ENCODE measurements at places on chromosomes 5 and 9. TPM values are rescaled to one million over a fixed set of nuclear protein-coding genes. Genes with fewer than 3 reads are reported as not detected.

Gene MYORG
- 5.6 TPM for total RNA-seq

GRCh38 chr9:85331626-85332025, 410.1 kb downstream of the AGTPBP1 start:
- no peaks in the 10 kb centered on the region for H3K36me3 ChIP-seq
- DNase-seq, result no peak
- H3K4me3 ChIP-seq, result no peak overlapping the region
- no peak overlapping the region for H3K27ac ChIP-seq
- H3K27me3 ChIP-seq, result no peaks in the 10 kb centered on the region

Gene ANXA2R
- total RNA-seq, result 0.20 TPM

DNA sequence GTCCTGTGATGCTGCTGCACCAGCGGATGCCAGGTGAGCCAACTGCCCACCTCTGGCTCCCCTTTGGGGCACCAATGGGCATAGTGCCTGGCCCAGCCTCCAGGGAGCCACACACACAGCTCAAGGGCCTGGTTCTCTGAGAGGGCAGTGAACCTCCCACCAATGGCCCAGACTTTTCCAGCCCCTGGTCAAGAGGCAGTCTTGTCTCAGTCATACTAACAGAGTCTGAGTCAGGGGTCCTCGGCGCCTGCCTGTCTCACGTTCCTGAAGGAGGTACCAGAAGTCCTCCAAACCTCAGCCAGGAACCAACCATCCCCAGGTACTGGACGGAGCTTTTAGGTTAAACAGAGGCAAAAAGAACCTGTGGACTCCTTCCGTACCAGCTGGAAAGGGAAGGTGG, 121.1 kb downstream of the C5orf15 start:
- no peaks in the 10 kb centered on the region for H3K4me1 ChIP-seq
- H3K27ac ChIP-seq, result no peak overlapping the region
- no peak overlapping the region for H3K4me3 ChIP-seq
- DNase-seq, result peak; percentile 10
- no peaks in the 10 kb centered on the region for H3K36me3 ChIP-seq

- H3K27me3 ChIP-seq, result no peaks in the 10 kb centered on the region
- H3K4me3 ChIP-seq, result no peak overlapping the region
- H3K4me1 ChIP-seq, result peaks cover 4% of the 10 kb centered on the region
- DNase-seq, result no peak
These were observed 138.4 kb upstream of the ABCA1 start for GRCh38 chr9:105066275-105066865.

GRCh38 chr5:151115272-151115905, 34.6 kb upstream of the TNIP1 start:
- H3K4me3 ChIP-seq, result no peak overlapping the region
- no peaks in the 10 kb centered on the region for H3K27me3 ChIP-seq
- no peak overlapping the region for H3K27ac ChIP-seq
- peaks cover 29% of the 10 kb centered on the region for H3K36me3 ChIP-seq
- no peaks in the 10 kb centered on the region for H3K4me1 ChIP-seq

Gene SPATA31D4
- total RNA-seq, result not detected

Gene PCDHGA10
- total RNA-seq, result 12.5 TPM

DNA sequence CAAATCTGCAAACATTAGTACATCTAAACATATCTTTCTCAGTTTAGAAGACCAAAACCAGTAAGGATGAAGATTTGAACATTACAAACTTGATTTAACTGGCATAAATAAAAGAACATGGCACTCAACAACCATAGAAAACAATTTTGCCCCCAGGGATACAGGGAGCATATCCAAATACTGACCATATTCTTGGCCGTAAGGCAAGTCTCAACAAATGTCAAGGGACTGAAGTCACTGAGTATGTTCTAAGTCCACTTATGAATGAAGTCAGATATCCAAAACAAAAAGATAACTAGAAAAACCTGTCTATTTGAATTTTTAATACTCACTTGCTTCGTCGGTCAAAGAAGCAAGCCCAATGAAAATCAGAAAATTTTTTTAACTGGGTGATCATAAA, 14.1 kb downstream of the FEM1C start:
- no peaks in the 10 kb centered on the region for H3K27me3 ChIP-seq
- no peak for DNase-seq
- H3K36me3 ChIP-seq, result peaks cover 17% of the 10 kb centered on the region
- no peaks in the 10 kb centered on the region for H3K4me1 ChIP-seq
- no peak overlapping the region for H3K4me3 ChIP-seq

DNA sequence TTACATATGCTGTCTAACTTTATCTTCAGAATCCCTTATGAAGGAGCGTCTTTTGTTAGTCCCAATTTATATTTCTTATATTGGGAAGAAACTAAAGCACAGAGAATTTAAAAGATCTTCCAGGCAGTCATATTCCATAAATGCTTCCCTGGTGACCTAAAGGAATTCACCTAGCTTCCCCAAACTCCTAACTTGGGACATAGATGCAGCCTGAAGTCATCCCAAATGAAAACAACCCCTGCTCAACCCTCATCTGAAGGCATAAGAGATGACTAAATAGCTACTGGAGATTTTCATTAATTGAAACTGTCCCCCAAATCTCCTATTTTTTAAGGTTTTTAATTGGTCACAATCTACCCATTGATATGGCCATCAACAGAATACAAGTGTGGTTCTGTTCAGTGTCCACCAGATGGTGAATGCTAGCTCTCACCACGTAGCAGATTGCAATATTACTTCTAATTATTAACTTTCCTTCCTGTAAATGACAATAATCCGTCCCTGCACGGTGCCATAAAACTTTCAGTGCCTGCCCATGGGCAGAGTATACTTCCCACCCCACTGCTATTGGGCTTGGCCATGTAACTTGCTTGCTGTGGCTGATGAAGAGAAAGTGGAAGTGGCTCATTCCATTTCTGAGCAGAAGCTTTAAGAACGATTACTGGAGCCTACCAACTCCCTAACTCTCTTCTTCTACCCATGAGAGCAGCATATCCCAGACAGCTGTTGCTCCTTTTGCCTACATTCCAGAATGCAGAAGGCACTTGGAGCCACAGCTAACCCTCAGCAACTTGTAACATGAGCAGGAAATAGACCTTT, 18.7 kb downstream of the PRUNE2 start:
- DNase-seq, result no peak
- no peaks in the 10 kb centered on the region for H3K36me3 ChIP-seq
- H3K4me3 ChIP-seq, result no peak overlapping the region
- H3K27ac ChIP-seq, result peak overlapping the region; percentile 55

DNA sequence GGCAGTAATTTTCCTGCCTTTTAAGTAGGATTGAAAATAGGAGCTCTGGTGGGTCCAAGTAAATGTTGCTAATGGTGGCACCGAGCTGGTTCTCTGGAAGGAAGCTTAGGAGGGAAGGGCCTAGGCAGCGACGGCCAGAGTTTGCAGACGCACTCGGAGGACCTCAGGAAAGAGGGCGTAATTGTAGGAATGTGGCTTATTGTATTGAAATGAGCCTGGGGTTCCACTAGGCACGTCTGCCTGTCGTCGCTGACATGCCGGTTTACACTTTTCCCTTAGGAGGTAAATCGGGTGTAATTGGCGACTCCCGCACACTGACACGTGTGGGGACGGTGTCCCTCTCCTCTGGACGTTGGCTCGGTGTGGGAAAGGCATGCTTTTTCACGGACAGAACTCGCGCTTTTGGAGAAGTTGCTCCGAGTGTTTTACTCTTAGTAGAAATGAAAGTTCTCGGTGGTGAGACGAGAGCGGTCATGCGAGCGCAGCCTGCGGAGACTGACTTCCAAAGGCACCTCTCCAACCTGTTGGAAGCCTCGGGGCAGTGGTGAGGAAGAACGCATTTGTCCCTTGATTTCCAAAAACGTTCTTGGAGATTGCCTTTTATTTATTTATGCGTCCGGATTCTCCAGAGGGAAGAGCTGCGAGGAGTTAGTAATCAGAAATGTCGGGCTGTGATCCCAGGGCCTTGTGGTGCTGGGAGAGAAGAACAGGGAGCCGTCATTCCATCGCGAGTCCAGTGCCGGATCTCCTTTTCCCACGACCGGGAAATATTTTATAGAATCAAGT, 1.3 kb downstream of the NR4A3 start:
- H3K36me3 ChIP-seq, result no peaks in the 10 kb centered on the region
- no peak overlapping the region for H3K27ac ChIP-seq
- H3K27me3 ChIP-seq, result peaks cover 59% of the 10 kb centered on the region
- H3K4me1 ChIP-seq, result peaks cover 8% of the 10 kb centered on the region
- no peak for DNase-seq

GRCh38 chr5:20129501-20129900, 141.5 kb upstream of the CDH18 start:
- no peaks in the 10 kb centered on the region for H3K36me3 ChIP-seq
- H3K4me3 ChIP-seq, result no peak overlapping the region
- no peak for DNase-seq
- H3K27ac ChIP-seq, result no peak overlapping the region

GRCh38 chr5:1810581-1811101, 9.4 kb downstream of the NDUFS6 start:
- no peaks in the 10 kb centered on the region for H3K27me3 ChIP-seq
- H3K4me1 ChIP-seq, result no peaks in the 10 kb centered on the region
- H3K4me3 ChIP-seq, result no peak overlapping the region

- peaks cover 68% of the 10 kb centered on the region for H3K36me3 ChIP-seq
- DNase-seq, result no peak
- H3K27ac ChIP-seq, result no peak overlapping the region
- H3K4me1 ChIP-seq, result peaks cover 7% of the 10 kb centered on the region
- no peak overlapping the region for H3K4me3 ChIP-seq
These were observed 1.7 kb upstream of the VCP start for GRCh38 chr9:35074141-35074540.

GRCh38 chr5:146889169-146889568, 10.6 kb upstream of the PPP2R2B start:
- no peak overlapping the region for H3K27ac ChIP-seq
- DNase-seq, result no peak

DNA sequence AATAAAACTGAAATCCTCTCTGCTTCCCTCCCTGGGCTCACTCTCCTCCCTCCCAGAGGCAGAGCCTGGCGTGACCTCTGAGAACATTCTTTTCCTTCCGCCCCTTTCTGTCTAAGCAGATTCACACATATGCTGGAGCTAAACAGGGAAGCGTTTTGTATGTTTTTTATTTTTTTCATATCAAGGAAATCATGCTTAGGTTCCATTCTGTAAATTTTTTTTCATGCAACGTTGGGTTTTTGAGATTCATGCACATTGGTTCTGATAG, 20.2 kb upstream of the BARHL1 start:
- H3K27me3 ChIP-seq, result no peaks in the 10 kb centered on the region
- no peaks in the 10 kb centered on the region for H3K36me3 ChIP-seq
- H3K4me3 ChIP-seq, result no peak overlapping the region
- no peaks in the 10 kb centered on the region for H3K4me1 ChIP-seq
- DNase-seq, result no peak

Gene KIF12
- total RNA-seq, result 3.3 TPM

DNA sequence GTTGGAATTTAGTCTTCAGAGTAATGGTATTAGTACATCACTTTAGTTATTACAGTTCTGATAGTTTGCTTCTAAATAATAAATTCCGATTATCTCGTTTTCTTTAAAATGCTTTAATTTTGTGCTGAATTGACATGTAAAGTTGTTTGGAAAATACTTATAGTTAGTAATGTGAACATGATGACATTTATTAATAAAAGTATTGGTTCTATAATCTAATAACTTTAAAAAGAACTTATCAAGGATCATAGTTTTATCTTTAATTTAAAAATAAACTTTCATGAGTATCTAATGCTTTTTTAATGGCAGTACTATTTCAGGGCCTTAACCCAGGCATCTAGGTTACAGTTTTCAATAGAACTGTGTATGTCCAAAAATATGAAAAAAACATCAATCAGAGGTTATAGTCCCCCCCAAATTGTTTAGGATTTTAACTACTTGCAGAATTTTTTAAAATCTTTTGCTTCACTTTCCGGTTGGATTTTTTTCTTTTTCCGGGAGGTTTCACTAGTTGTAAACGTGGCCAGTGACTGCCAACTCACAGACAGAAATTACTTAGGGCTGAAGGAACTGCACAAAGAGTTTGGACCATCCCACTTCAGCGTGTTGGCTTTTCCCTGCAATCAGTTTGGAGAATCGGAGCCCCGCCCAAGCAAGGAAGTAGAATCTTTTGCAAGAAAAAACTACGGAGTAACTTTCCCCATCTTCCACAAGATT, 680 bp downstream of the GPX8 start:
- peak; percentile 50 for DNase-seq
- H3K27ac ChIP-seq, result no peak overlapping the region
- peak overlapping the region; percentile 90 for H3K4me3 ChIP-seq
- H3K36me3 ChIP-seq, result peaks cover 24% of the 10 kb centered on the region

GRCh38 chr5:134943547-134943946, 24.2 kb upstream of the CATSPER3 start:
- H3K27ac ChIP-seq, result no peak overlapping the region
- no peak for DNase-seq
- no peak overlapping the region for H3K4me3 ChIP-seq
- peaks cover 9% of the 10 kb centered on the region for H3K36me3 ChIP-seq
- no peaks in the 10 kb centered on the region for H3K4me1 ChIP-seq
- H3K27me3 ChIP-seq, result no peaks in the 10 kb centered on the region

- no peak overlapping the region for H3K4me3 ChIP-seq
- H3K36me3 ChIP-seq, result peaks cover 35% of the 10 kb centered on the region
- no peaks in the 10 kb centered on the region for H3K4me1 ChIP-seq
These were observed 140.5 kb downstream of the SLIT3 start for GRCh38 chr5:169160405-169160901.

DNA sequence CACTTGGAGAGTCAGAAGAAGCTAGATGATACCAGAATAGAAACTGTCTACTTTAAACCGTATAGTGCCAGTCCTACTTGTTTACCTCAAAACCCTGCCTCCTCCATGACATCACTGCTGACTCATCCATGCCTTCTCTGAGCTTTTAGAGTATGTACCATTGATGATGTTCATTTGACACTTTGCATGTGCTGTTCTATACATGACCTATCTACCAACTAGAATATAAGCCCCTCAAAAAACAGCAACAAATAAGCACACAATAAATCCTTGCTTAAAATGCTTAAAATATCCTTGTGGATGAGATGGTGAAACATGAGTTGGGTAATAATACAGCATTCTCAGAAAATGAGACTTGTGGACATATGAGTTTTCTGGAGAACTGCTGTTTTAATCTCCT, 2.6 kb downstream of the CTNNAL1 start:
- no peak for DNase-seq
- H3K27me3 ChIP-seq, result no peaks in the 10 kb centered on the region
- H3K4me3 ChIP-seq, result no peak overlapping the region
- H3K36me3 ChIP-seq, result no peaks in the 10 kb centered on the region

All from H9 (cell line).